ENCODE measurements at places on chromosomes 12 and 14.

GRCh38 chr12:57196439-57196838 is 20.2 kb upstream of the NXPH4 start:
- DNase-seq = no peak

GRCh38 chr12:88303335-88303734 is 161.2 kb downstream of the TMTC3 start:
- DNase-seq = no peak

DNA sequence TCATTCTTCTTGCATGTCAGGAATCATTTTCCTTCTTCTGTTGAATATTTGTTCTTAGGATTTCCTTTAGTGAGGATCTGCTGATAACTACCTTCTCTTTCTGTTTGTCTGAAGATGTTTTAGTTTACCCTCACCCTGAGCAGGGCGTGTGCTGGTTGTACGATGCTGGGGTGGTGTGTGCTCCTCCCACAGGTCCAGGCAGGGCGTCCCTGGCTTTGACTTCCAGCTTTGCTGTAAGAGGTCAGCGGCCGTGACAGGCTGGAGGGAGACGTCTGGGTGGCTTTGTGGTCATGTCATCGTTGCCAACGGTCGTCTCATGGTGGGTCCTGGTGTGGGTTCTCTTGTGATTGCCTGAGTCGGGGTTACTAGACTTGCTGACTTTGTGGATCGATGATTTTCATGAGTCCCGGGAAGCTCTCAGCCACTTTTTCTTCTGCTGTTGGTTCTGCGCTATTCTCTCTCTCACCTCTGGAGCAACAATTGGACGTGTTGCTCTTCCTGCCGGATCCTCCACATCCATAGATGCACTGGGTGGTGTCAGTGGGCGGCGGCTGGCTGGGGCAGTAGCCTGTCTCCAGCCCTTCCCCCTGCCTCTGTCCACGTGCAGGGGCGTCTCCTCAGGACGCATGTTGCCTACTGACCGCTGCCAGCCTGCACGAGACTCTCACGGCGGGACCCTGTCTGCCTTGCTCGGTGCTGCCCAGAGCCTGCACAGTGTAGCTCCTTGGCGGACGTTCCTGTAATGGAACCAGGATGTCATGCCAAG is 8.4 kb downstream of the PACS2 start:
- no peak for DNase-seq

DNA sequence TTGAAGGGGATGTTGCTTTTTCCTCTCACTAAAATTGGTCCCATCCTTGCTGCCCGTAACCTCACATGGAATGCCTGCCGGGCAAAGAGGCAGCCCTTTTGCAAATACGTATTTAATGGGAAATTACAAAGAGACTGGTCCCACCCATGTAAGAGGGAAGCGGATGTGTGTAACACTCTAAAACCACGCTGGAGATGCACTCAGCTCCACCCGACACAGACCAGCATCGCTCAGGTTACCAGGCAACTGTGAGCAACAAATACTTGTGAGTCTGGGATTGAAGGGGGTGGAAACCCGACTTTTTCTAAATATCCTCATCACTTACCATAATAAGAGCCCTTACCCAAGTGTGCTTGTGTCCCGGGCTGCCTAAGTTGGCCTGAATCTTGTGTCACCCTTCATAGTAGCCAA is 47.7 kb downstream of the ELK3 start:
- DNase-seq = no peak

DNA sequence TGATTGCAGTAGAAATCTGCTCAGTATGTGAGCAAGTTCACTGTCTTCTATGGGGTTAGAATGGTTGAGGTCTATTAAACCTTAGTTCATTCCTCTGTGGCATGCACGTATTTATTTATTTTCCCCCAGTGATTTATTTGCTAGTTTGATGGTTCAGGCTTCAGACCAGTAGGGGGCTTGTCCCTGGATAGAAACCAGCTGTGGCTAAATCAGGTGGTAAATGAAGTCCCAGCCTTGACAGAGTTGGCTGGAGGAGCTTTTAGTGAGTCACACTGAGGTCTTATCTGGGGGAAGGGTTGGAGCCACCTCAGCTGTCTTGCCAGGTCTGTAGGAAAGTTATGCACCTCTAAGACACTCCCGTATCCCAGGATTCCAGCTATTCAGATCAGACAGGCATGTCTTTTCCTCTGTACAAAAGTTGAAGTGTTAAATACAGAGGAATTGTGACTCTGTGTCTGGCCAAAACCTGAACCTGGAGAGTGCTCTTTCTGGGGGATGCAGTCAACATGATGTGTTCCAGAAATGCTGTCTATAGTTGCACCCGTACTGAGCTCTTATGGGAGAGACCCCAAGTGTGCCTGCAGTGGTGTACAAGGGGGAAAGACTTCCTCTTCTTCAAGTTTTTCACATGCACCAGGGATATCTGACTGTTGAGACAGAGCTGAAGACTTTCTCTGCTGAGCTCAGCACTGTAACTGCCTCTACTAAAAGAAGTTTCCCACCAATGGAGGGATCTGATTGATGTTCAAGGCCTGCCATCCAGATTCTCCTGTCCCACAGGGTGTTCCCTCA is 1322.1 kb downstream of the TMEM121 start:
- no peak for DNase-seq

GRCh38 chr14:64510825-64511671 is 6.5 kb downstream of the ZBTB1 start:
- DNase-seq = peak; percentile 34

DNA sequence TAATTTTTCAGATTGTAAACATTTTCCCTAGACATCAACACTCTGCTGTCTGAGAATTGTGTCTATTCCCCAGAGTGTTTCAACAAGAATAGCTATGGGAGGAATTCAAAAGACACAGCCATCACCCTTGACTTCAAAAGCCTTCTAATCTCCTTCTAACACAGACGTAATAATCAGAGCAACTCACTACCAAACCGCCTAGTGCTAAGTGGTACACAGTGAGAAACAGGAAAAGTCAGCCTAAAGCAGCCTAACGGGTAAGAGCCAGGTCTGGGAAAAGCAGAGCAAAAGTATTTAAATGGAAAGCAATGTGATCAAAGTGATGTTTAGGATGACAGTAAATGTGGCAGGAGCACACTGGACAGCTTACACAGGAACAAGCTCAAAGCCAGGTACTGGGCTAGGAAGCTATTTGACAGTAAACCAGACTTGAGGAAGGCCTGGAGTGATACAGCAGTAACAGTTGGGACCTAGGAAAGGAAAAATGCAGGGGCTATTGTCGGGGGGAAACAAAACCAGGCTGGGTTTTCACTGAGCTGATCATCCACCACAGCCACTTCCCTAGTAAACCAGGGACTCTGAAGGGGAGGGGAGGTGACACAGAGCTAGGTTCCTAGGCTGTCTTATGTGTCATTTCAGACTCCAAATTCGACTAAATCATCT is 29.4 kb downstream of the CORO1C start:
- no peak for DNase-seq

DNA sequence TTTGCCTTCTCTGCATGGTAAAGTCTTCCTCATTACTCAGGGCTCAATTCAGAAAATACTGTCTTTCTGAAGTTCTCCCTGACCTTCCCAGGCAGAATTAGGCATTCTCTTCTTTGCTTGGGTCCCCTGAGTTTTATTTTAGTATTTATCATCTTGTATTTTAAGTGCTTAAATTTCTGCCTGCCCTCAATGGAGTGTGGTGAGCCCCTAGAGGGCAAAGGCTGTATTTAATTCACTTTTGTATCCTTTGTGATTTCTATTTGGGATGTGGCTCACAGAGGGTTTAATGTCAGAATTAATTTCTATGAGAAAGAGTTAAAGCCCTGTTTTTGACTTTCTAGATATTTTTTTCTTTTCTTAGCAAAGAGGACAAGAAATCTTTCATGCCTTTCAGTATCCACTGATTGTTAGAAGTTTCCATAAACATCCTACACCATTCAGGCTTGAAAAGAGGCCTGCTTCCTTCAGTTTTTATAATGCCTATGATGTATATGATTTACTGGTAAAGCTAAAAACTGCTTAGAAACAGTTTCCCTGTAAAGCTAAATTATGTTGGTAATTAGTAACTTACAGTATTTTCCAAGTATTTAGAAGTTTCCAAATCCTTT is 55.6 kb upstream of the PTPRB start:
- no peak for DNase-seq

DNA sequence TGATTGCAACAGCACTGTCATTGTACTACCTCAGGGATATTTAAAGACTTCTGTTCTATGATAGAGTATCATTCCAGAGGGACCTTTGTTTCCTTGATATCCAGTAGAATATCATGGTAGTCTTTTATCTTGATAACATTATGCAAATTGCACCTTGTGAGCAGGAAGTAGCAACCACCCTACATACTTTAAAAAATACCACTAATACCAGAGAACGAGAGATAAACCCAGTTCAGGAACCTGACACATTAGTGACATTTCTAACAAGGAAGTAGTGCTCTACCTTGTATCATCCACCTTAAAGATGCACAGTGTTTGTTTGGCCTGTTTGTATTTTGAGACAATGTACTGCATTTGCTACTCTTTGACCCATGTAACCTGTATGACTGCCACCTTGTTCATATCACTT is 8.8 kb upstream of the MAP4K5 start:
- DNase-seq = no peak

DNA sequence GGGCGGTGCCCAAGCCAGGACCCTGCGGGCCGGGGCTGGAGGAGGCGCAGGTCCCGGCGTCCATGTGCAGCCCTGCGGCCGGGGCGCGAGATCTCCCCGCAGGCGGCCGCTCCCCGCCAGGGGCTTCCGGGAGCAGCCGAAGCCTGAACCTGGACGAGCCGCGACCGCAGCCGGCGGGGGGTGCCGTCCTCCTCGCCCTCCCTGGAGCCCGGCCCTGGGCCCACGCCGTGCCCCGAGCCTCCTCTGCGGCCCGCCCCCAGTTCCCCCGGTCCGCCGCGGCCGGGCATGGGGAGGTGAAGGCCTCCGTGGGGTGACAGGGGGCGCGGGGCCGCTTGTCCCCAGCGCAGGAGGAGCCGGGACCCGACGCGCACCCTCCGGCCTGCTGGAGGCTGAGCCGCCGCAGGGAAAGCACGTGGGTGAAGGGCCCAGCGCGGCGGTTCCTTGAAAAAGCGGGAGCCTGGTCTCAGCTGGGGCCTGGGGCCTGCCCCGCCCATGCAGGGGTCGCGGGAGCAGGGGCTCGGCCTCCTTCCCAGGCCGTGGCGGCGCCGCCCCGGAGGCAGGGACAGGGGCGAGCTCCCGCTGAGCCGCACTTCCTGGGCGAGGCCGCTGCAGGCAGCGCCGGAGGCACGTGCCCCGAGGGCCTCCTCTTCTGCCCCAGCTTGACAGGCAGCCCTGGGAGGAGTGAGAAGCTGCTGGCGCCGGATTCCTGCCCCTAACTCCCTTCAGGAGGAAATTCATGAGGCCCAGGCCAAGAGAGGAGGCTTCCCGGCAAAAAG is 55.6 kb upstream of the PPP2R5C start:
- DNase-seq = peak; percentile 77

DNA sequence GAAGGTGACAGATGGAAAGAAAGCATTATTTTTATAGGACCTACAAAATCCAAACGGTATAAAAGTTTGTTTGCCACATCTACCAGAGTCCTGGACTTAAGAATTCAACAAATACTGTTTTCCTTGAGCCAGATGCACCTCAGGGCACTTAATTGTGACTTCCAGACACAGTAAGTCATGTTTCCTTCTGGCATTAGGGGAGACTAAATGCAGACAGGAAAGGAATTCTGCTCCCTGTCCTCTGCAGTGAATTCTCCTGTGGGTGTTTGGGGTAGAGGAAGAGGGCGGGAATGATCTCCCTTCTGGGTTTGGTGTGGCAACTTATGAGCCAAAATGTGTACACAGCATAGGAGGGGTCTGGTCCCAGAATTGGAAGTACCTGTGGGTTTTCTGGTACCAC is 93.9 kb upstream of the ZDHHC17 start:
- DNase-seq = no peak

GRCh38 chr12:11846488-11846887 is 197.0 kb downstream of the ETV6 start:
- no peak for DNase-seq

GRCh38 chr14:49294621-49295148 is 291.5 kb downstream of the RPS29 start:
- DNase-seq = no peak

DNA sequence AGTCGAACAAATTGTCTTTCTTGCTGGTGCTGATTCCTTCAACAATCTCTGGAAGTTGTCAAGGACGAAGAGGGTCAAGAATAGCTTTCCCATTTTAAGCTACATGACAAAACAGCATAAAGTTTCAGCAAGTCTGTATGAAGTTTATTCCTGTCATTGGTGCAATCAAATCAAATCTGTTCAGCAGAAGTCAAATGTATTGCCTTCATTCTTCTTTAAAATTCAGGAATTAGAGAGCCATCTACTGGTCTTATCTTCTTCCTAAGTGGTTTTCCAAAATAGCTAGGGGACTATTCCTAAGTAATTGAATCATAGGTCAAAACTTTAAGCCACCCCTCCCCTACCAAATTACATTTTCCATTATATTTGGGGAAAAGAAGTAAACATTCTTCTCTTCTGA is 990.2 kb downstream of the GALC start:
- DNase-seq = no peak

DNA sequence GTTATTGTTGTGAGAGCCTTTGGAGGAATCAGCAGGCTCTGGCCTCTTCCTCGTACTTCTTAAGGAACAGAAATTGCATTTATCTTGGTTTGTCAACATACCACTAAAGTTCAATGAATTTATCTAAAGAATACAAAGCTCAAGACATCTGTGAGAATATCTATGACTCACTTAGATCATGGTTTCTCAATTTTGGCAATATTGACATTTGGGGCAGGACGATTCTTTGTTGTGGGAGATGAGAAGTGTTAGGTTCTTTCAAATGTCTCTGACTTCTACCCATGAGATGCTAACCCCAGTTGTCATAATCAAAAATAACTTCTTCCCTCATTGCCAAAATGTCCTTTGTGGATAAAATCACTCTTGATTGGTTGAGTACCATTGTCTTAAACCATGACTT is 1190.3 kb downstream of the GALC start:
- DNase-seq = no peak

GRCh38 chr14:61690982-61691381 is 4.3 kb upstream of the HIF1A start:
- no peak for DNase-seq

GRCh38 chr12:124939421-124940142 is 25.1 kb upstream of the UBC start:
- peak; percentile 92 for DNase-seq

DNA sequence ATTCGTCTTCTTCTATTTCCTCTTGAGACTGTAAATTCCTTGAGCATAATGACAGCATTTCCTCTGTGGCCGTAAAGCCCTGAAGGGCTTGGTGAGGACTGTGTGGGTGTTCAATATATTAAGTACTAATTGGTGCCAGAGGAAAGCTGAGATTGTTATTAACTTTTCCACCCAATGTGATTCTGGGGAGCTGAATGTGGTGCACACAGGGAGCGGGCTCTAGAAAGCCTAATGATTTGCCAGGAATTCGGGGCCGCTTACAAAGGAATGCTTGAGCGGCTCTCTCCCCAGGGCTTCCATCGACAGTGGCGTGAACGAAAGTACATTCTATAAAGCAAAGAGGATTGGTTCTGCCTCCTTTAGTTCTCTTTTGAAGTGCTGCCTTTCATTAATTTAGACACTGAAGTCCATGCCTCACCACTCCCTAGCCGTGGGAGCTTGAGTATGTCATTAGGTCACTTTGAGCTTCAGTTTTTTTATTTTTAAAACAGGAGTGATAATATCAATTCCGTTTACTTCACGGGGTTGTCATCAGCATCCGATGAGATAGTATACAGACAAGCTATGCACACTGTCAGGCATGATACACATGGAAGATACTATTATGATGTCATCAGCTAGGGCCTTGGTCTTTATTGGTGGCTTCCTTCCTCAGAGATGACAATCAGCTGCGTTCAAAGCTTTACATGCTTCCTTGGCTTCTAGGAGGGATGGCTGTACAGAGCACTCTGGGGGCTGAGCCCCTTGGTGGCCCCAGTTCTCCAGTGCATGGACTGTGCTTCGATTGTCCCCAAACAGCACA is 11.0 kb upstream of the GSG1 start:
- no peak for DNase-seq

- no peak for DNase-seq
Observed at GRCh38 chr14:39454906-39455539, 22.8 kb upstream of the FBXO33 start.

Data from activated naive CD8-positive, alpha-beta T cell treated with anti-CD3 and anti-CD28 coated beads, Interleukin-2, amount 10 ng/mL, durations not matched to agents 7 days and 5 days (primary cell).